Cerebellum (tissue), 4 donors: ENCODE measurements at places on chromosomes 7 and 10.
A peak's percentile ranks its signal among the peaks of the same experiment; 100 is the strongest.

DNA sequence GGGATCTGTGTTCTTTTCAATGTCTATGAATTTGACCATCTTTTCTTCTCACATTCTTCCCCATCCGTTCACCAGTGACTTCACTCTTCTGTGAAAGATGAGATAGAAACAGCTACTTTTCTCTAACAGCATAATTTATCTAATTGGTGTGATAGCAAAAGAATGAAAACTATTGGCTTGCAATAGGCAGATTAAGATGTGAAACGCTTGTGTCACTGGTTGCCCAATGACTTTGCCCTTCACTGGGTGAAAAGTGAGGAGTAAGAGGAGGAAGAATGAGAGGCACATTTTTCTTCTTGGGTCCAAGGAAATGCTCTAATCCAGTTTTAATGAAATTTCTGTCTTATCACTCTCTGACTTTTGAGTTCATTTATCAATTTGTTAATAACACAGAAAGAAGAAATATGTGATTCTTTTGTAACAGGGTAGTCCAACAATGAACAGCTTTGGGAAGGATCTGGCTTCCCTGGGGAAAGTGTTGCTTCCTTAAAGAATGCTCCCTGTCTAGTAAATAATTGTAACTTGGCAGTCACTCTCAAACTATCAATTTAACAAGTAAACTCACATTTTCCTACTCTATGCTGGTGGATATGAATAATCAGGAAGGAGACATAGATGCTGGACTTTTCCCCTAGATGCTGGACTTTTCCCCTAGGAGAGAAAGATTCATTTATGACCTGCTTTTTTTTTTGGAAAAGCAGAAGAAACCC lies 35.1 kb downstream of the BET1 start:
- DNase-seq = no peak

DNA sequence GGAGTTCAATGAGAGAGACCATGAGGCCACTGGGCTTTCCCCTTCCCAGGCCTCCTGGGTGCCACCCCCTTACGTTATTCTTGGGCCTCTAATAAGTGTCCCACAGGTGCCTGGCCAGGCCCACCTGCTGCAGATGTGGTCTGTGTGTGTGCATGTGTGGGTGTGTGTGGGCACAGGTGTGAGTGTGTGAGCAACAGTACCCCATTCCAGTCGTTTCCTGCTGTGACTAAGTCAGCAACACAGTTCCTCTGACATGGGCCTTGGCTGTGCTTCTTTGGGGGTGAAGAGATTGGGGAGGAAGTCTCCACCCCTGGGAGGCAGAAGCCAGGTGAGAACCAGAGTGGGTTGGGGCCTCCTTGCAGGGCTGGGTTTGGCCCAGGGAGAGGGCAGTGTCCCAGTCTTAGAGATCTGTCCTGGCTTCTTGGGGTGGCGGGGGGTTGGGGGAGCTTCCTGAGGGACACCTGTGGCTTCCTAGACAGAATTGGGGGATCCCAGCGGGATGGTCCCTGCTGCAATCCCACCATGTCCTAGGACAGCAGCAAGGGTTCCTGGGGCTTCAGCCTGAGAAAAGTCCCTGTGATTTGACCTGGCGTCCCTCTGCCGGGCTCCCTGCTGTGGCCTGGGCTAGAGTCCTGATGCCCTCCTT lies 4.1 kb upstream of the PILRB start:
- no peak for DNase-seq

DNA sequence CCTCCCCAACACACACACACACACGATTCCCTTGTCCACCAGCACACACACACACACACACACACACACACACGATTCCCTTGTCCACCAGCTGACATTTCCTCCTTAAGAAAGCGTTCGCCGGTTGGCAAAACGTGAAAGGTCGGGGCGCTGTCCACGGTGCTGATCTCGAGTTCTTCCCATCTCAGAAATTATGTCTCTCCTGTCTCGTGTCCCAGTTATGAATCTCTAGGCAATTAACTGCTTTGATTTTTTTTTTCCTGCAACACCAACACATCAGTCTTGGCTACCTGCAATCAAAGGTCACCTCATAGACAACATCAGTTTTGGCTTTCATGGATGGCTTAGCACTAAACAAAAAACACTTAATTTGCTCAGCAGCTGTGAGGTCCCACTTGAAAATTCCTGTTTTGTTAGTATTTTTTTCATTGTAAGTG lies 1.9 kb downstream of the INA start:
- DNase-seq = no peak

- no peak for DNase-seq
These were observed 76.2 kb downstream of the TMEM26 start for GRCh38 chr10:61376908-61377368.

GRCh38 chr7:127383123-127383835 lies 9.2 kb downstream of the ZNF800 start:
- no peak for DNase-seq

GRCh38 chr10:89744026-89744425 lies 42.6 kb downstream of the KIF20B start:
- DNase-seq = no peak

DNA sequence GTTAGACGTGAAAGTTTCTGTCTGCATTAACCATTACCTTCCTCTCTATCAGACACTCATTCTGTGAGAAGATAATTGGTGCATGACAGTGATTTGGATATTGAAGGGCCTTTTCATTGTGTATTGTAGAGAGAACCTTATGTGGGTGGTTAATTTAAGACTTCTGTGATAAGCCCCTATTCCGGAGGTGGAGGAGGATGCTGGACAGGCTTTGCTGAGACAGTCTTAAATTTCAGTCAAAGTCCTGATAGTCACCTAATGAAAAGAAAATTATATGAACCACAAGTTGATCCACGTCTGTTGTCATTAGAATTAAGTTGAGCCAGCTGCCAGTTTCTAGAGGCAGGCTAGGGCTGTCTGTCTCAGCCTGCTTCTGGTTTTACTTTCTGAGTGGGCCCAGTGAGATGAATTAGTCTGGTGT lies 62.9 kb downstream of the CELF2 start:
- DNase-seq = no peak

DNA sequence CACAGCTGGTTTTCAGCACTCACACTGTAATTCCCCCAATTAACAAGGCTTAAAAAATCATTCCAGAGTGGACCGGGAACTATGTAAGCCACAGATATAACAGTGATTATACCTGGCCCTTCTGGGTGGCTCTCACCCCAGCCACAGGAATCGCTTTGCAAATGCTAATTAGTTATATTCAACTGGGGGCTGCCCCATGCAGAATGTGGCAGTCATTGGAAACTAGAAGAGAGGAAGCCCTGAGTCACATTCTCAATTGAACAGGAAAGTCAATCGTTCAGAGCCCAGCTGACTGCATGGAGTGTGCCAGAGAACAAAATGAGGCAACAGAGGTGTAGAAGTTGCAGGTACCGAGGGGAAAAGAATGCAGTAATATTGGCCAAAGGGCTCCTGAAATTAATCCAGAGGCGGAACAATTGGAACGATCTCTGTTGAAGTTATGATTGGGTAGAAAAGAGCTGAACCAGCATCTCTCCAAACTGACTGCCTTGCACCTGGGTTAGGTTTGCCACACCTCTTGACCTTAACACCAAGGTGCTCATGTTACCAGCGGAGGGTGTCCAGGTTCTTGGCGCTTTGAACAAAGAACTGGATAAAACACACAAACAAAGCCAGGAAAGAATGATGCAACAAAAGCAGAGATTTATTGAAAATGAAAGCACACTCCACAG lies 909.7 kb upstream of the AUTS2 start:
- no peak for DNase-seq

GRCh38 chr7:143901332-143901667 lies 676 bp downstream of the TCAF1 start:
- DNase-seq = peak; percentile 45

- no peak for DNase-seq
These were observed 68.1 kb upstream of the CDK6 start for GRCh38 chr7:92904244-92905131.

DNA sequence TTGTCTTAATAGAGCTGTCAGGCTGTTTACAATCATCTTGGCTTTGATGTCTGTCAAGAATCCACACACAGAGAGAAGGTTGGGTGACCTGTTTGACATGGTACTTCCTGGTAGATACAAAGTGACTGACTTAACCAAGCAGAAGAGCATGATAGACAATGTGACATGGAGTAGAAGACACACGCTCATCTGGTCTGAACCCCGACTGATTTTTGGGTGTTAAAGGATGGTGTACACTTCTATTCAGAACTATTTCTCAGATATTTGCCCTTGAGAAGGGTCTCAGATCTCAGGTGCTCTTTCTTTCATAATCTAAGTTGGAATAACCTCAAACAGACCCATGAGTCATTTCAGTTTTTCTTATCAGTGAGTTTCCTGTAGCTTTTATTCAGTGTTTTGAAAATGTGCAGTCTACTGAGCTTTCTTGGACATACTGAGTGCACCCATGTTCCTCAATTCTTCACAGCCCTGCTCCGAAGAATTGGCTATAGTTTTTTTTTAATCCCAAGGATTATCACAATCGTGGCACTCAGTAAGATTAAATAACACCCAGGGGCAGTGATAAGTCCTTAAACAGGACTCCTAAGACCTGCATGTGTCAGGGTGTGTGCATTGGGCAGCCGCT lies 46.4 kb upstream of the NXPH1 start:
- no peak for DNase-seq

DNA sequence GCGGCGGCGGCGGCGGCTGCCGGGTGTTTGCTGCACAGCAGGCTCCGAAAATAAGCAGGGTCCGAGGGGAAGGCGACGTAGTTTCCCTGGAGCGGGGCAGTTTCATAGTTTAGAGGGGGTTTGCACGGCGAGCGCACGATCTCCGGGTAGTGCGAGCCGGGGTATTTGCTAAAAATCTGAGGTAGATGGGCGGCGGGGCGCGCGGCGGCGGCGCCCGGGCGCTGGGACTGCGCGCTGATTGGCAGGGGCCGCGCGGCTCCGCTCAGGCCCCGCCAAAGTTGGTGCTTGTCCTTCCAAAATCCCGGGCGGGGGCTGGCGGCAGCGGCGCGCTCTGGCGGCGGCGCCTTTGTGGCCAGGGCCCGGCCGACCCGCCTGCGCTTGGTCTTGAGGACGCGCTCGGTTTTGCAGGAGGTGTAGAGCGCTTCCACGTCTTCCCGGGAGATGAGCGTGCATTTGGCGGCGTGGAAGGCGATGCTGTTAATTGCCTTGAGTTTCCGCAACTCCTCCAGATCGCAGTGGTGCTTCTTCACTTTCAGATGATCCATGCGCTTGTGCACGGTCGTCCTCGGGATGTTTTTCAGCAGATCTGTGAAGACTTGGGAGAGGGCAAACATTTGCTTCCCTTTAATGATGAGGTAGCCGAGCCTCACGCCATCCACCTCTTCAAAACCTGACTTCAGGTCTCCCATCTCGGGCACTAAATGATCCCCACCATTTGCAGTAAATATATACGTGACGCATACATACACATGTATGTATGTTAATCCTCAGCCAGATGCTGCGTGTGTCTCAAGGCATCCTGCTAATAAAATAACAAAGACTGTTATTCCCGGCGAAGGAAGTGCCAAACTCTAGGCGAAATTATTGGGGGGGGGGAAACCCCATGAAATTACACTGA lies 8.1 kb downstream of the SKIDA1 start:
- DNase-seq = peak; percentile 65

DNA sequence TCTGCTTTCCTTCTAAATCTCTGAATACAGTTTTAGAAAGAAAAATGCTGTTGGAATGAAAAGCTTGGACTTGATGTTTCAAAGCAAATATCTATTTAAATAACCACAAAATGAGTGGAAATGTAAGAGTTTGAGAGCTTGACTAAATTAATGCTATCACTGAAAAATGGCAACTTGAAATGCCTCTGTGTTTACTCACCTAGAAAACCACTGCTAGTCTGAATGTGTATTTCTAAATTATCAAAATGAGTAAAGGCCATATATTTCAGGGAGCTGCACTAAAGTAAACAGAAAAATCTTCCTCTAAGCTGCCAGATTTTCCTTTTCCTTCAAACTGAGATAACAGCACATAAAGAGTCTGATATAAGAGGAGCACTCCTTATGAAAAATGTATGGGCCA lies 87.9 kb downstream of the DPY19L1 start:
- DNase-seq = no peak

GRCh38 chr7:6628045-6628444 lies 9.1 kb upstream of the ZNF316 start:
- DNase-seq = peak; percentile 47

DNA sequence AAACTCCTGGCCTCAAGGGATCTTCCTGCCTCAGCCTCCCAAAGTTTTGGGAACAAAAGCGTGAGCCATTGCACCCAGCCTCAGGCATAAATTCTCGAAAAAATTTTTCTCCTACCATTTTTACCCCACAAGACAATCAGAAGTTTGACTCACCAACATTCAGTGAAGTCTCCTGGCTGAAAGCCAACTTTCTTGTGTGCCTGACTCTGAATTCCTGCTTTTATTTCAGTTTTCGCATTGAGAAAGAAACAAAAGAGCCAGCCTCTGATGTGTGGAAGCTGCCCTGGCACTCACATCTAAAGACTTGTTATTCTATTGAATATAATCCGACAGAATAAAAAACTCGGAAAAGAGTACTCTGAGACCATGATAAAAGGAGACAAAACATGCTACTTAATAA lies 402.9 kb downstream of the MAGI2 start:
- DNase-seq = no peak

DNA sequence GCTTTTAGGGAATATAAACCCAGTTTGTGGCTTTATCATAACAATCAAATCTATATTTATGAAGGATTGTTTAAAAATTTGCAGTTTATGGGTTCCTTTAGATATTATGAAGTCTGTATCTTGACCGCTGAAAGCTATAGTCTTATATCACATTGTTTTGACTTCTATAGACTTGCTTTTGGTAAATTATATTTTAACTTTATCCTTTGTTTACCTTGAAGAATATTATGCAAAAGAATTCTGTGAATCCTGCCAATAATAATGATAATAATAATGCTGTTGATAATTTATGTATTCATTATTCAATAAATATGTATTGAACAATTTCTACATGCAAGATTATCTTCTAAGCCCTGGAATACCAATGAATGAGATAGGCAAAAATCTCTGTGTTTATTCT lies 101.9 kb upstream of the MTPN start:
- no peak for DNase-seq

- DNase-seq = no peak
These were observed 50.3 kb upstream of the PIP4K2A start for GRCh38 chr10:22764639-22765038.

- DNase-seq = no peak
These were observed 1.5 kb downstream of the PIK3CG start for GRCh38 chr7:106866298-106867281.

DNA sequence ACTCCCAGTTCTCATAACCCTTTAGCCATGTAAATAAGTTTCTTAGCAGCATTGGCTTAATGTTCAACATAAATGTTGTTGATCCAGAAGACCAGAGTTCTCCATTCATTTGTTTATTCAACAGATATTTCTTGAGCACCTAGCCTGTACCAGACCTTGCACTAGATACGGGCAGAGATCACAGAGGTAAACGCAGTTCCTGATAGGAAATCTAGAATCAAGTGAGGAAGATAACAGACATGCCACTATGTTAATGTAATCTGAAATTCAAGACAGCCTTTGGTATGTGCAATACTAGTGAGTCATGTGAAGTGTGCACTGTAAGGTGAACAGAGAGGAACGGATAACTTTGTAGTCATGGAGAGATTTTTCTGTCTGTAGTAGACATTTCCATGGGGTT lies 3.0 kb downstream of the BUB3 start:
- no peak for DNase-seq

- DNase-seq = no peak
These were observed 4.6 kb downstream of the NFKB2 start for GRCh38 chr10:102400076-102400475.
